Stimulated activated effector memory CD8-positive, alpha-beta T cell treated with anti-CD3 and anti-CD28 coated beads, Interleukin-12 subunit alpha, Interleukin-12 subunit beta, amount 100 ng/mL, for 72 hours (primary cell): ENCODE measurements at places on chromosomes 3 and 15.

GRCh38 chr3:18307529-18307928 lies 117.6 kb downstream of the SATB1 start:
- DNase-seq = no peak

DNA sequence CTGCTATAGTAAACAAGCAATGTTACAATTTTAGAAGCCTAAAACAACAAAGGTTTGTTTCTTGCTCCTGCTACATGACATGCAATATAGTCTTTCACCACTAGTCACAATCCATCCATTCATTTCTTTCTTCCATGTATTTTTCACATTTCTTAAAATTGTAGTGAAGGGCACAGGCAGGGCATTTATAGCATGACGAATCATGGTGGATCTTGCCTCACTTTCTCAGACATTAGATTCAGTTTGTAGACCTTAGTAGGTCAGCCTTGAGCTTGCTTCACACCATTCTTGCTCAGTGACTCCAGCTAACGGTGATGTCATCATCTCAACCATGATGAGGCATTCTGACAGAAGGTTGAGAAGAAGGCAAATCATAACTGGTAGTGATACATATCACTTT lies 546.8 kb downstream of the TBL1XR1 start:
- DNase-seq = no peak

- DNase-seq = no peak
Observed at GRCh38 chr15:95902606-95903005, 427.9 kb upstream of the NR2F2 start.

GRCh38 chr3:32956750-32957570 lies 5.5 kb downstream of the CCR4 start:
- DNase-seq = no peak

DNA sequence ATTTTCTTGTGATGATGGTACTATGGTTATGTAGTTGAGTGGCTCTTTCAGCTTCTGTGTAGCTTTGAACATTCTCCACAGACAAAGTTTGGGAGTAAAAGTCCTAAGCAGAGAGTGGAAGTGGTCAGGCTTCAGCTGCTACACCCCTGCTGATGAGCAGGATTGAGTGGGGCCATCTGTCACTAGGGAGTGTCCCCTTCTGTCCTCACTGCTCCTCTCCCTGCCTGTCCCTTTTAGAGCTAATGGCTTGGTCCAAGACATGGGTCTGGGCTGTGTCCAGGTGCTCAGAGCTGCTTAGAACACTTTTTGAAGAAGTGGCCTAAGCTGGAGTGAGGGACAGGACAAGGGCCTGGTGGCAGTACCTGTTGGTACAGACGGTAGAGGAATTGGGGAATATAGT lies 15.1 kb downstream of the MYZAP start:
- DNase-seq = no peak

DNA sequence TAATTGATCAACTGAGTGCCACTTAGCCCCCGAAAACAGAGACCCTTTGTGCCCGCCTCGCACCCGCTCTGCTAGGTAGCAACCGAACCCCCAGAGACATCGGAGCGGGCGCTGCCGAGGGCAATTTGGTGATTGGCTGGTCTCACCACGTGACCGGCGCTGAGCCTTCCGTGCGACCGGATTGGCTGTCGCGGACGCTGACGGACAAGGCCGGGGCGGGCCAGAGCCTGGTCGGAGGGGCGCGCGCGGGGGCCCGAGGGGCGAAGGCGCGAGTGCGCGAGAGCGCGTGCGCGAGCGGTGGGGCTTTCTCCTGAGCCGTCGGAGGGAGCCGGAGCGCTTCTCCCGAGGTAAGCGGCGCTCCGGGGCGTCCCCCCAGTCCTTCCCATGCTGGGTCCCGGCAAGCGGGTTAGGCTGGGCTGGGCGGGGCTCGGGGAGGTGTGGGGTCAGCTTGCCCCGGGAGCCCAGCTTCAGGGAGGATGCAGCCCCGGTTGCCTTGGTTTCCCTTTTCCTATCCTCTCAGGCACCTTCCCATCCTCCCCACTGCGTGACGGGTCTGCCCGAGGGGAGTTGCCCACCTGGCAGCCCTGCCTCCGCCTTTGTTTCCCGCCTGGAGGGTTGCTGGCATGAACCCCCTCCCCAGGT lies at the start of gene TMEM108:
TSS of gene TMEM108 (plus strand) at position 303 of the 642 bp plus-strand sequence.
- no peak for DNase-seq

GRCh38 chr15:74616366-74616939 lies 817 bp downstream of the CLK3 start:
- peak; percentile 29 for DNase-seq

DNA sequence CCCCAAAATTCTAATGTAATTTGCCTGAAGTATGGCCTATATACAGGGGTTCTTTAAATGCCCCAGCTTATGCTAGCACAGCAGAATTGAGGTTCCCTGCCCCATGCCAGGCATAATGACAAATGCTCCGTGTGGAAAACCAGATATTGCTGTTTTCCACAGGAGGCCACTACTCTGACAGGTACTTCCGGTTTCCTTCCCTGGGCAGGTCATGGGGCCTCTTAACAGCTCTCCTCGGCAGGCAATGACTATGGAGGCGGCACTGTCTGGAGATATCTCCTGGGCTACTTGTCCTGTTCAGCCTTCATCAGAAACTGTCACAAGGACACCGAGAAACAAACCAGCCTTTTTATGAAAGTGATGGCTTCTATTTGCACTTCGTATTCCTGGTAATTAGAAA lies 54.8 kb downstream of the SLC7A14 start:
- no peak for DNase-seq
